ENCODE measurements at places on chromosomes 11 and 22.

DNA sequence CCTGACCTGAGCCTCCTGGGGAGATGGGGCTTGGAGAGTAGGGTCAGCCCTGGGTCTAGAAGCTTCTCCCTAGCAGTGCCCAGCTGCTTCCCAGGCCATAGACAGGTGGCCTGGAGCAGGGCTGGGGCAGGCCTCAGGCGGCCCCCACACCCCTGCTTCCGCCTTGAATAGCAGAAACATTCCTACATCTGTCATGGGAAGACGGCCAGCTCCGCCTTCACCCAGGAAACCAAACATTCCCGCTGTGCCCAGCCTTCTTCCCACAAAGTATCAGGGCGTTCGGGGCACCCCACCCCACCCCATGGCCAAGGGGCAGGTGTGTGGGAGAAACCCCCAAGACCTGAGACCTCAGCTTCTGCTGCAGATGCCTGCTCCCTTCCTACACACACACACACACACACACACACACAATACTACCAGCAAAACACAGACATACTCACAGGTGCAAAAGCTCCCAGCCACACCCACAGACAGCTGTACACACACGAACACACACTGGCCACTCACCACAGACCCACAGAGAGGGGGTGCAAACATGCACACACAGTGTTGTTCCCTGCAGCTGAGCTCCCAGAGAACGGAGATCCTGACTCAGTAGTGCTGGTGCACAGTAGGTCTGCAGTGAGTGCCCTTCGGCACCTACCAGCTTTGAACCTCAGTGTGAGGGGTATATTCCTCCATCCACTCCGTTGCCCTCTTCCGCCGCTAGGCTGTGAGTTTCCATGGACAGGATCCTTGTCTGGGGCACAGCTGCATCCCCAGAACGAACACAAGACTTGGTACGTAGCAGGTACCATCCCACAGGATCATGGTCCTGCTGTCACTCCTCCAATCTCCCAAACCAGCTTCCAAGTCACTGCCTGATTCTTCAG, 37.4 kb downstream of the PDGFB start:
- no peak for DNase-seq

GRCh38 chr11:3138178-3139085, 26.7 kb downstream of the OSBPL5 start:
- no peak for DNase-seq

- DNase-seq: no peak
Measured at GRCh38 chr11:2273311-2273710, 2.9 kb upstream of the ASCL2 start.

DNA sequence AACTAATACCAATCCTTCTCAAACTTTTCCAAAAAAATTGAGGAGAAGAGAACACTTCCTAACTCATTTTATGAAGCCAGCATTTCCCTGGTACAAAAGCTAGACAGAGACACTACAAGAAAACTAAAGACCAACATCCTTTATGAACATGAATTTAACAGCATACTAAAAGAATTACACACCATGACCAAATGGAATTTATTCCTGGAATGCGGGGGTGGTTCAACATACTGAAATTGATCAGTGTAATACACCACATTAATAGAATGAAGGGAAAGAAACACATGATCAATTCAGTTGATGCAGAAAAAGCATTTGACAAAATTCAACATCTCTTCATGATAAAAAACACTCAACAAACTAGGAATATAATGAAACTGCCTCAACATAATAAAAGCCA, 148.1 kb downstream of the WNT7B start:
- no peak for DNase-seq

GRCh38 chr22:48267681-48268080, 1505.2 kb downstream of the TBC1D22A start:
- no peak for DNase-seq

- no peak for DNase-seq
Measured at GRCh38 chr22:31170971-31171370, 11.0 kb downstream of the RNF185 start.

- DNase-seq: no peak
Measured at GRCh38 chr22:32829451-32829851, 27.9 kb downstream of the TIMP3 start.

DNA sequence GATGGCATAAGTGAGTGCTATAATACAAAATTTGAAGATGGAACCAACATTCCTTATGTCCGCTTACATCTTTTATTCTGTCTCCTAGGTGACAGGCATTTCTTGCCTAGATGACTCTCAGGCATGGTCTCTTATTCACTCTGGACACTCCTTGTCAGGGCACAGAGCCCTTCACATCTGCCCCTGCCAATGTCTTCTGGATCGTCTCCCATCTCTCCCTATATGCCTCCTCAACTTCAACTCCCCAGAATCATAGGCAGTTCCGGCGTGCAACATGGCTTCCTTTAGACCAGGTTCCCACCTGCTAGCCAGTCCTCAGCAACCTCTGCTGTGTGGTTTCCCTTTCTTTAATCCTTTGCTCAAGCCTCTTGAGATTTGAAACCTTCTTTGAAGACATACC, 300.9 kb downstream of the TENM4 start:
- DNase-seq: no peak

DNA sequence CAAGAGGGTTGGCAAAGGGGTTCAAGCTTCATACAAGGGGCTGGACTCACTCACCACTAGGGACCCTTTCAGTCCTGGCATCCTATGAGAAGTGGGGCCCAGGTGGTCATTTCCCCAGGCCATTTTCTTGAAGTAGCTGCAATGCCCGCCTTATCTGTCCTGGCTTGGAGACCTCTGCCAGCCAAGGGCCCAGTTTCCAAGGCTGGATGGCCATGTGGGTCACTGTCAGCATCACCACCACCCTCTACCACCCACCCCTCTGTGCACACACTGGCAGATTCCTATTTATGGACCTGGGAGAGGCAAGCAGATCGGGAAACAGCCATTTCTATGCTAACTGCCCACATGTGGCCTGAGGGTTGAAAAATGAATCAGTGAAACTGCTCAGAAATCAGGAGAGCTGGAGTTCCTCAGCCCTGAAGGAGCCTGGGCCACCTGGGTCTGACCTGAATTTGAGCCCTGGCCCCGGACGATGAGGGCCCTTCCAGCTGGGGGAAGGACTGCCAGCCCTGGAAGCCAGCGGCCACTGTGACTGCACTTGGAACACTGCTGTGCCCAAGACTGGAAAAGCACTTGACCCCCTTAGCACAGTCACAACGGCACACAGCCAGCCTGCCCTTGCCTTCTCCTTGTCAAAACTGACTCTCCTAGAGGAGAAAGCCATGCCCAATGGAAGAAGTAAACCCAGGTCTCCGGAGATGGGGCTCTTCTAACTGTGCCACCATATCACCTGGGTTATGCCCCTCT, 442.2 kb downstream of the BUD13 start:
- no peak for DNase-seq

- DNase-seq: no peak
Measured at GRCh38 chr11:83409891-83410290, 123.7 kb upstream of the CCDC90B start.

DNA sequence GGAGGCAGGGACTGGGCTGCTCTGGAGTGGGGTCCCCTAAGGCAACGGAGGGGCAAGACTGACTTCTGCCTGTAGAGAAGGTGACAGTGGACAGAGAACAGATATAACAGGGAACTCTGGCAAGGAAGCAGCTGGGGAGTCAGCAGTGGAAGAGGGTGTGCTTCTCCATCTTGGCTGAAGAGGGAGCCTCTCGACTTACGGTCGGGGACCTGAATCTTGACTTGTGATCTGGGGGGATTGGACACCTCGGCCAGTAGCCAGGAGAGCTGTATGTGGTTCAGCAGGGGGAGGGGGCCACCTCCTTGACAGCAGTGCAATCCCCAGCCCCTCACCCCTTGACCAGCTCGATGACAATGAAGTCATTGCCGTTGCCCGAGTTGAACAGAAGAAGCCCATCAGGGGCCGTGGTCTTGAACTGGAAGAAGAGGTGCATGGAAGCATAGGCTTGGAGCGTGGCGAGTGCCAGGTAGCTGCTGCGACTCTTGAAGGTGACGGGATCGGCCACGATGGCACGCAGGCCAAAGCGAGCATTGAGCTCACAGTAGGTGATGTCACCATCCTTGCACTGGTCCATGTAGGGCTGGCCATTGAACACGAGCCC, 60.0 kb downstream of the SLC22A12 start:
- DNase-seq: no peak

- DNase-seq: no peak
Measured at GRCh38 chr22:41638748-41639147, 17.7 kb downstream of the XRCC6 start.
